ENCODE measurements at places on chromosomes 12 and 14.

DNA sequence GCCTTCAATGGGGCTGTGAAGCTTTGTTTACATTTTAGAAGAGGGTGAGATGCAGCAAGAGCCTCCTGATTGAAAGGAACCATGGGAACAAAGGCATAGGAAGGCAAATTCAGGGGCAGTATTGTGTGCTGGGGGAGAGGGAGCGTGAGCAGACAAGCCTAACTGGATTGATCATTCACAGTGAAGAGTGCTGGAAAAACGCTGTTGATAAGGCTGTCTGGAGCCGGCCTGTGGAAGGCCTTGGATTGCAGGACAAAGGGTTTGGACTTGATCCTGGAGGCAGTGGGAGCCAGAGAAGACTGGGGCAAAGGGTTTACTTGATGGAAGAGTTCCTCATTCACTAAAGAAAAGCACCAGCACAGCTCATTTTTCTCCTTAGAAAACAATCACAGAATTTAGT, 160.5 kb downstream of the PAH start:
- DNase-seq, result no peak

GRCh38 chr14:77549451-77549850, 50.8 kb upstream of the ISM2 start:
- no peak for DNase-seq

DNA sequence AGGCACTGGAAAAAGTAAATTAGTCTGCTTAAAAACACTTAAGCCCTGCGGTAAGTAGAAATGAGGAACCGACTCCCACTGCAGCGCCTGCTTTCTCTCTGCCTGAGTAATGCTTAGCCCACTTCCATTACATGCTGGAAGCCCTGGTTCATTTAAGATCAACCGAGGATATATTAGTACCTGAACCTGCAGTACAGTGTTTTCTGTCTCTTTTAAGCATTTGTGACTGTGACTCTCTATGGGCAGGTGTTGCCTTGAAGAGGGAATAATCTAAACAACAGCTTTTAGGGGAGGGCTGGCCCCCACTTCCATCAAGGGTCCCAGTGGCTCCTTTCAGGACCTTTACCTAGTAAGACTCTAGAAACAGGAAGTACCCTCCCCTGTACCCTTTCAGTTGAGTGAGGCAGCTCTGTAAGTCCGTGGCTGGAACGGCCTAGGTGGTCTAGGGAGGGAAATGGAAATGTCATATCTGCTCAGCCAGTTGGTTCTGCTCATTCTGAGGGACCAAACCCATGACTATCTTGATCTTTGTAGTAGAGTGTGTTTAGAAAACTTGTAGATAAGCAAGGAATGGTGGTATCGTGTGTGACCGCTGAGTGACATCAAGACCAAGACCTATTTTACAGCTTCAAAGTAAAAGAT, 56.2 kb downstream of the FNTB start:
- DNase-seq, result no peak

- no peak for DNase-seq
These were observed 124.1 kb downstream of the ARMH4 start for GRCh38 chr14:58027904-58028303.
